ENCODE measurements at places on chromosomes 1 and 21. TPM values are rescaled to one million over a fixed set of nuclear protein-coding genes. Genes with fewer than 3 reads are reported as not detected.

C1QA gene
- total RNA-seq, result not detected

CHD5 gene
- 0.11 TPM for total RNA-seq

EFNA3 gene
- 2.2 TPM for total RNA-seq

PTPN22 gene
- total RNA-seq, result not detected

BMP8A gene
- total RNA-seq, result 0.44 TPM

KIF17 gene
- 0.72 TPM for total RNA-seq

COL18A1 gene
- 252 TPM for total RNA-seq

RHEX gene
- total RNA-seq, result not detected

PARS2 gene
- total RNA-seq, result 3.8 TPM

KRTAP27-1 gene
- not detected for total RNA-seq

KCNT2 gene
- total RNA-seq, result 1.4 TPM

- DNase-seq, result no peak
Observed at GRCh38 chr1:221849110-221849509, 107.2 kb upstream of the DUSP10 start.

GRCh38 chr1:13769212-13769611 lies 69.2 kb downstream of the PRDM2 start:
- DNase-seq, result no peak

GRCh38 chr1:100178091-100178490 lies at the start of gene LRRC39:
LRRC39 (minus strand) TSS chr1:100178256; CDS start chr1:100168516, 9,740 bp downstream.
- DNase-seq, result no peak

DNA sequence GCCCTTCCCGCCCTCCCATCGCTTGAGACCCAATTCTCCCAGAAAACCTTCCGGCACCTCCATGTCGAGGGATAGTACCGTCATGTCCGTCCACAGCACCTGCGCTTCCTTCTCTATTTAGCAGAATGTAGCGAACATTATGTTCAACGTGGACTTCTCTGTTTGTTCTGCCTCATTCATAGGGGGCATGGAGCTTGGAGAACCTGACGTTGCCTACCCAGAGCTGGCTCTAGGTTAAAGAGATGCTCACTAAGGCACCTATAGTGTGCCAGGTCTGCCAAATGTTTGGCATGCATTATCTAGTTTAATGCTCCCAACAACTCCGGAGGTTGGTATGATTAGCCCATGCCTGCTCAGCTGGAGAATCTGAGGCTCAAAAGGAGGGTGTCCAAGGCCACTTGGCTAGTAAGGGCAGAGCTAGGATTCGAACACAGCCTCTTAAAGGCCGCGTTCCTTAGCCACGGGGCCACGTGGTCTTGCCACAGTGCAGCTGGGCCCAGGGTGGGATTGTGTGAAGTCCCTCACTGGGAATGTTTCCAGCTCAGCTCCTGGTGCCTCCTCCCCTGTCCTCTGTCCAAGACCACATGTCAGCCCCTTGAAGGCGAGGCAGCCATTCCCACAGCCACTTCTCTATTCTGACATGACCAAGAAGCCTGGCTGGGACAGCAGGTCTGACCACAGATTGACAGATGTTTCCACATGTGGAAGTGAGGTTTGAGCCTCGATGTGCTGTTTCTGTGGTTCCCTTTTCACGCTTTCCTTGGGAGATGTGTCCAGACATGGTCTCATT lies 57.8 kb downstream of the RUNX3 start:
- DNase-seq, result no peak

DNA sequence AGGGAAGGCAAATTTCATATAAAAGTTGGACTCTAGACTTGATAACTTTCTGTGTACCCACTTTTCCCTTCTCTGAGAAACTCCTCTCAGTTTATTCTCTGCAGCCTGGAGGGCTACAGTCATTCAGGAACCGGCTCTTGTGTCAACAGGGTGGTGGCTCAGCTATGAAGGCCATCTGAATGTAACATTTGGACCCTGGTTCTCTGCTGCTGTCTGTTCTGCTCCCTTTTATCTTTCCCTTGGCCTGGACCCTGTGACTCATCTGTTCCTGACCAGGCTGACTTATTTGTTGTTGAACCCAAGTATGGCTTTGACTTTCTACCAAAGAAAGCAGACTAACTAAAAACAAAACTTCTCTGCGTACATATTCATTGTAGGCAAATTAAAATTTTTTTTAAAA lies 75.4 kb downstream of the CENPF start:
- peak; percentile 9 for DNase-seq

DNA sequence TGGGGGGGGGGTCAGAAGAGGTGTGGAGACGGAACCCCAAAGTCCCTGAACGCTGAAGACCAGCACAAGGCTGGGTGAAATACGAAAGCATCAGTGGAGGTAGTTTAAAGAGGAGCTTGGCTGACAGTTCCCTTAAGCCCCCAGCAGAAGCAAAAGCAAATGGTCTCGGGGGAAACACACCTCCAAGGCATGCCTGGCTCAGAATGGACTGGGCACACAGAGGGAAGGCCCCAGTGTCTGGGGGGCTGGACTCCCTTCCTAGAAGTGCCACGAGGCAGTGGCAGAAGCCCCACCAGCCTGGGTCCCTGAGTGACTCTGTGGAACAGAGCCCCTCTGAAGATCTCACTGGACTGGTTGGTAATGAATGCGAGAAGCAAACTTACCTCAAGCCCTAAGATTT lies 43.9 kb downstream of the UBE2G2 start:
- DNase-seq, result no peak

DNA sequence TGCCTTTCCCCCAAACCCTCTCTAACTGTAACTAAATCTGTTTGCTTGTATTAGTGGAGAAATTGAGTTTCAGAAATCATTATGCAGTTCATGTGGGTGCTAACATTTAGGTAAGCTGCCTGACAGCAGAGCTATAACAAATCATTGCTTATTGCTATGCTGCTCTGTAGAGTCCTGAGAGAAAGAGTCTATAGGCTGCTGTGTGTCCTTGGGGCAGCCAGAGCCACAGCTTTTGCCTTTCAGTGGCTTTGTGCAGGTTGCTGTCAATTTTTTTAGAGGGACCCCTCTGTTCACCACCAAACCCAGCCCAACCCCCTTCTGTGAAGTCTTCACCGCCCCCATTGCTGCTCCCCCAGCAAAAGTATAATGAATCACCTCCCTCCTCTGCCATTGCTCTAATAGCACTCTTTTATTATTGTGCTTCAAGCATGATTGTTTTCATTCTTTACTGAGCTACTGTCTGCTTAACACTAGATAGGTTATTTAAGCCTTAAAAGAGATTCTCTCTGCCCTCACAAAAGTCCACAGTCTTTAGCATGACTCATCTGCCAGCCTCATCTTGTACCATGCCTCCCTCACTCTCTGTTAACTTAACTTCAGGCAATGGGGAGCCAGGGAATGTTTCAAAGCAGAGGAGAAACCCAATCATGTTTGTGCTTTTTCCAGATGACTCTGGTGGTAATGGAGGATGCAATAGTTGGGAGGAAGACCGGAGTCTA lies 38.6 kb downstream of the DIRAS3 start:
- no peak for DNase-seq

DNA sequence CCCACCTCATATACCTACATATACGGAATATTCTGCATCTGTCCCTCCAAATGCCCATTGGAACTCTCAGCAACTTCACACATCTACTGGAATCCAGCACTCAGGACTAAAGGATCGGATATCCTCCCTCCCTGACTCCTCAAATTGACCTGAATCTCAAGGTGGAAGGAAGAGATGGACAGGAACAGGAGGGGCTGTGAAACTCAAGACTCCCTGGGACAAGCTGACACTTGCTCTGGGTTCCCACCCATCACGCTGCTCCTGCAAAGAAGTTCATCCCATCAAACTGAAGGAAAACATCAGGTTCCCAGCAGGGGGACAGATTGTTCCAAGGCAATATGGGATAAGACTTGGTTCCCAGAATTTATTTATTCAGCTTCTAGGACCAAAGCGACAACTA lies 30.3 kb upstream of the TIAM1 start:
- DNase-seq, result no peak

DNA sequence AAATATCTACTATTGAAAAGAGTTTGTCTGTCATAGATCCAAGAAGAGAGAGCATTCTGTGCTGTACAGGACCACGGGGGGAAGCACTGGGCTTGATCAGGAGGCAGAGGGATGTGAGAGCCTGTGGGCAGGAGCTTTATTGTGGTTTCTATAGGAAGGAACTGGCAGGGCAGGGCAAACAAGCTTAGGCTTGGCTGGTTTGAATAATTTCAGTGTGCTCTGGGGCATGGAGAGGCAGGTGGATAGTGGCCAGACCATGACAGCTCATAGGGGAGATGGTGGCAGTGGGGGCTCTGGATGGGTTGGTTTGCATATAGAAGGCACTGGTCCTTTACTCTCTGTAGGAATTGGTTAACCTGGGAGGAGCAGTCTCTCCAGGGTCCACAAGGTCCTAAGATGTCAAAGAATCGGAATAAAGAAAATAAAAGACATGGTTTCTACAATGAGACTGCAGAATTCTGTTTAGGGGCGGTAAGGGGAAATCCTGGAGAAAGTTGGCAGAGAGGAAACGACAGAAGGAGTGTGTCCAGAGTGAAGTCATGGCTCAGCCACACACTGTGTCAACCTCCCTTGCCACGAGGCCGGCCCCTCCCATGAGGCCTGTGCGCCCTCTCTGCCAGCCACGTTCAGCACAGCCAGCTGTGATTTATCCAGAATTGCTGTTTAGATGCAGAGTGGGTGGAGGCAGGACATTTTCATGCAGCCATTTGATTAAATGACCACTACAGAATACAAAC lies 81.7 kb upstream of the PGBD5 start:
- DNase-seq, result no peak

DNA sequence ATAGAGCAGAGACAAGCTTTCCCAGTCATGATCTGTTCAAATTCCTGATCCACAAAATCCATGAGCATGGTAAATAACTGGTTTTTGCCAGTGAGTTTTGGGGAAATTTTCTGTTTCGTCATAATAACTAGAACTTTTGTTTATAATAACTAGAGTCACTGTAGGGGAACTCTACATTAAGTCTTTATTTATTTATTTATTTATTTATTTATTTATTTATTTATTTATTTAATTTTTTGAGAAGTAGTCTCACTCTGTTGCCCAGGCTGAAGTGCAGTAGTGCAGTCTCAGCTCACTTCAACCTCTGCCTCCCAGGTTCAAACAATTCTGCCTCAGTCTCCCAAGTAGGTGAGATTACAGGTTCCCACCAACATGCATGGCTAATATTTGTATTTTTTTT lies 1106.8 kb downstream of the AMY1C start:
- DNase-seq, result no peak

- no peak for DNase-seq
Observed at GRCh38 chr21:32298658-32299081, at the start of gene MRAP. MRAP (plus strand) TSS chr21:32298855; CDS start chr21:32298972, 117 bp downstream.

- DNase-seq, result no peak
Observed at GRCh38 chr1:68358439-68358838, 91.3 kb downstream of the RPE65 start.

DNA sequence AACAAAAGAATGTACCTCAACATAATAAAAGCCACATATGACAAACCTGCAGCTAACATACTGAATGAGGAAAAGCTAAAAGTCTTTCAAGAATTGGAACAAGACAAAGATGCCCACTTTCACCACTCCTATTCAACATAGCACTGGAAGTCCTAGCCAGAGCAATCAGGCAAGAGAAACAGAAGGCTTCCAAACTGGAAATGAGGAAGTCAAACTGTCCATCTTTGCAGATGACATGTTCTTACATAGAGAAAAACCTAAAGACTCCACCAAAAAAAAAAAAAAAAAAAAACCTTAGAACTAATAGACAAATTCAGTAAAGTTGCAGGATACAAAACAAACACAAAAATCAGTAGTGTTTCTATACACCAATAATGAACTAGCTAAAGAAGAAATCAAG lies 20.2 kb downstream of the NSL1 start:
- no peak for DNase-seq

DNA sequence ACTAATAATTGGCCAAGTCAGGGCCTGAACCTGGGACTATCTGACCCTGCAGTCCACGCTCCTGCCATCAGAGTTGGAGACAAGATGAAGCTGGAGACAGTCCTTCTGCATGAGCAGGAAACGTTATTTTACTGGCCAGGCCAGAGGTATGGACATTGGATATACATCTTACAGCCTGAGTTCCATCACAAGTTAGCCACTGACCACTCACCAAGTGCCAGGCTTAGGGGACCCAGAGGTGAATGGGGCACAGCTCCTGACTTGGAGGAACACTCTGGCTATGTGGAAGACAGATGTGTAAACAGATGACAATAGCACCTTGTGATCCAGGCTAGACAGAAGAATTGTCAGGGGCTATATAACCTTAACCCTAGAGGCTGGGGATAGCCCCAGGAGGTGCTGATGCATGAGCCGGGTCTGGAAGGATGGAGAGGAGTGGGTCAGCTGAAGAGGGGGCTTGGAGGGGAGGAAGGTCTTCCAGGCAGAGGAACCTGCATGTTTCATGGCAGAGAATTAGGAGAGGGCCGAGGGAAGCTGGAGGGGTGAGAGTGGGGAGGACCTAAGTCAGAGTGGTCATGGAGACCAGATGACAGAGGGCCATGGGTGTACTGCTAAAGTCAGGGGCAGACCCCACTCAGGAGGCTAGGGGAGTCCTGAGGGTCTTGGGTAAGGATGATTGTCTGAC lies 52.5 kb upstream of the DMRTB1 start:
- DNase-seq, result no peak

DNA sequence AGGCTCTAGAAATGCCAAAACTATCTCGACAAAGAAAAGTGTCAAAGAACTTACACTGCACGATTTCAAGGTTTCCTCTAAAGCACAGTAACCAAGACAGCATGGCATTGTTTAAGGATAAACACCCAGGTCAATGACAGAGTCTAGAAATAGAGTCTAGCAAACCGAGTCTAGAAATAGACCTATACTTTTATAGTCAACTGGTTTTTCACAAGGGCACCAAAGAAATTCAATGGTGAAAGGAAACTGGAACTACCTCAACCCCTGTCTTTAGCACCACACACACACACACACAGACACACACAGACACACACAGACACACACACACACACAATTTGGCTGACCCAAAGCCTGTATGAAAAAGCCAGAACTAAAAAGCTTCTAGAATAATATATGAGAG lies 67.1 kb upstream of the PGBD5 start:
- no peak for DNase-seq

DNA sequence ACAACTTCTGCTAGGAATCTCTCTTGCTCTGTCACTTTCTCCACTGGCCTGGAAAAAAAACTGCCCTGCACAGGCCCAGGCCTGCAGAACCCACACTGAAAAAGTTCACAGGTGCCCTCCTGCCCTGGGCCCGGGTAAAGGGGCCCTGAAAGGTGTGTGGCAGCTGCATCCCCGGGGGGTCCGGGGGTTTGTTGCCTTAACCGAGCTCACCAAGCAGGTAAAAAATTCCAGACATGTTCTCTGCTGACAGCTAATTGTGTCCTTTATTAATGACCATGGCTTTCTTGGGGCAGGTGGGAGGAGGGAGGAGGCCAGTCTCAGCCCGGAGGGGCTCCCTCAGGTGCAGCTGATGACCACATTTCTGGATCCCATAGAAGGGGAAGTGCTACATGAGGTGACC lies 122.9 kb downstream of the LACTBL1 start:
- DNase-seq, result no peak

- no peak for DNase-seq
Observed at GRCh38 chr21:29601047-29601446, 302.3 kb downstream of the BACH1 start.

- no peak for DNase-seq
Observed at GRCh38 chr1:17539477-17540254, at the start of gene ARHGEF10L. ARHGEF10L (plus strand) TSS chr1:17539698; CDS start chr1:17580596, 40,898 bp downstream.

GRCh38 chr1:28139025-28139712 lies 37.3 kb downstream of the PTAFR start:
- no peak for DNase-seq

- DNase-seq, result no peak
Observed at GRCh38 chr1:167594822-167595221, 35.2 kb upstream of the RCSD1 start.
